GM18507 (cell line): ENCODE measurements at places on chromosomes 11 and 22.

DNA sequence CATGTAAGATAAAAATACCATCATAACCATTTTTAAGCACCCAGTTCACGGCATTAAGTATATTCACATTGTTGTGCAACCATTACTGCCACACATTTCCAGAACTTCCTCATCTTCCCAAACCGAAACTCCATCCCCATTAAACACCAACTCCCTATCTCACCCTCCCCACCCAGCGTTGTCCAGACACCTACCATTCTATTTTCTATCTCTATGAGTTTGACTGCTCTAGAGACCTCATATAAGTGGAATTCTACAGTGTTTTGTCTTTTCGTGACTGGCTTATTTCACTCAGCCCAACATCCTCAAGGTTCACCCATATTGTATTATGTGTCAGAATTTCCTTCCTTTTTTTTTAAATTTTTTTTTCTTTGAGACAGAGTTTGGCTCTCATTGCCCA is 45.2 kb downstream of the PPFIA1 start:
- no peak for DNase-seq

DNA sequence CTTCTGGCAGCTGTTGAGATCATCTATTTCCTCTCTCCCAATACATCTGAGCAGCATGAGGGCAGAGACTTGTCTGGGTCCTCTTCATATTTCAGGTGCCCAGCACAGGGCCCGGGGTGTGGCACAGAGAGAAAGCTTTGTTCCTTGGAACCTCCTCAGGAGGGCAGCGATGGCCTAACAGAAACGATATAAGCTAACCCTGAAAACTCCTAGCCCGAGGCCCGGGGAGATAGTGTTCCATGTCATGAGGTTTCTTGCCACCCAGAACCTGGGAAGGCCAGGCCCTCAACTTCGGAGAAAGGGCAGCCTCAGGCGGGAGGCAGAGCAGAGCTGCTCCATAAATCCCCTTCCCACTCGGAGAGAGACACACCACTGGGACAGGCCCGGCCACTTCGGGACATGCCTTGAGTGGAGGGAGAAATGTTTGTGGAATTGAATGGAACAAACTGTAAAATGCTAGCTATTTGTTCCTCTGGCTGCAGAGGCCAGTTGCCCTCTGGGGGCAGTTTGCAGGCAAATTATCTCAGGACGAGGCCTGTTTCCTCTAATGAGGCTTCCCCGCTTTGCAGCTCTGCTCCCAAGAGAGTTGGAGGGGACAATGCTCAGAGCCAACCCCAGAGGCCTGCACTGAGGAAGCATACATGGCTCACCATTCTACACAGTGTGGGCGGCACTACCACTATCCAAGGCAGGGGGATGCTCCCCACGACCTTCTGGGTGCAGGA is 11.6 kb downstream of the ARRB1 start:
- DNase-seq = no peak

- DNase-seq = no peak
Measured at GRCh38 chr11:71486320-71486719, 33.3 kb downstream of the NADSYN1 start.

DNA sequence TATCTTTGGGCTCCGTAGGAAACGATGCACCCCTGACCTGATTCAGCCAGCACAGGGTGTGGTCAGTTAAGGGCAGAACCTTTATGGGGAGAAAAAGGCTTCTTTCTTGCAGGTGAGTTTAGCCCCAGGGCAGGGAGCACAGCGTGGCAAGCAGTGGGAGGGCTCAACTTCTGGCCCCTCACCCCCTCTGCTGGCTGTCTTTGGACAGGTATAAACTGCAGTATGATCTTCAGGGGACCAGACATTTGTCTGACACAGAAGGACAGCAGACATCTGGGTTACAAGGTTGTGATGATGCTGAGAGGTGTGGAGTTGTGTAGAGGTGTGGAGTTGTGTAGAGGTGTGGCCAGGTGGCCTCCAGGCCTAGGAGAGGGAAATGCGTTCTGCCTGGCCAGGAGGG is 324.0 kb upstream of the PLET1 start:
- DNase-seq = no peak

DNA sequence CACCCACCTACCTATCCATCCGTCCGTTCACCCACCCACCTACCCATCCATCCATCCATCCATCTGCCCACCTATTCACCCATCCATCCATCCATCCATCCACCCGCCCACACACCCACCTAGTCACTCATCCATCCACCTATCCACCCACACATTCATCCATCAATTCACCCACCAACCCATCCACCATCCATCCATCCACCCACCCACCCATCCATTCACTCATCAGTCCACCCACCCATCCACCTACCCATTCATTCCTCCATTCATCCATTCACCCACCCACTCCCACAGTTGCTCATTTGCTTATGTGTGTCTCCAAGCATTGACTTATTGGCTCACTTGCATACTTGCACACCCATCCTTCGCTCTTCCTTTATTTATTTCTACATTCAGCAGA is 50.1 kb downstream of the MYO7A start:
- no peak for DNase-seq
